ENCODE measurements at places on chromosomes 5 and 9.

DNA sequence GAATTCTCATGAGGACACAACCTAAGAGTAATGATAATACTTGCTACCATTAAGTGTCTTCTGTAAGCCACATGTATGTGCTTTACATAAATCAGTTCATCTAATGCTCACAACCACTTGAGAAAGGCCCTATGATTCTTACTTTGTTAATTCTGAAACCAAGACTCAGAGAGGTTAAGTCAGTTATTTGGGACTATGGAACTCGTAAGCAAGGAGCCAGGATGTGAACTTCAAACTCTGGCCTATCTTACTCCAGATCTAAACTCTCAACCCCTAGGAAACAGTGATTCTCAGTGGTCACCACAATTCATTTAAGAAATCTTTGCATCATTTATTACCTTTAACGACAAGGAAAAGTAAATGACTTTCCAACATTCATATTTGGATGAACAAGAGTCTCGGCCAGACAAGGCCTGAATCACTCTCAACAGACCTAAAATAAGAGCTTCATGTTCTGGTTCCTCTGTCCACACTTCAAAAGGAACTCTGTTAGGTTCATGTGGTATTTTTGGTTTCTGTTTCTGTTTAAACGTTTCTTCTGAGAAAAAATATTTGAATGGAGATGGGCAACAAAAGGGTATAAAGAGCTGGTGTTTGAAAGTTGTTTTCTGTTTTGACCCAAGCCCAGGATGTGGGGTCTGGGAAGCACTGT, 104.8 kb downstream of the LPAR1 start:
- DNase-seq: no peak

GRCh38 chr5:41878643-41879478, 8.6 kb upstream of the OXCT1 start:
- DNase-seq: no peak

GRCh38 chr5:54820346-54821134, 164.9 kb downstream of the ESM1 start:
- DNase-seq: no peak

DNA sequence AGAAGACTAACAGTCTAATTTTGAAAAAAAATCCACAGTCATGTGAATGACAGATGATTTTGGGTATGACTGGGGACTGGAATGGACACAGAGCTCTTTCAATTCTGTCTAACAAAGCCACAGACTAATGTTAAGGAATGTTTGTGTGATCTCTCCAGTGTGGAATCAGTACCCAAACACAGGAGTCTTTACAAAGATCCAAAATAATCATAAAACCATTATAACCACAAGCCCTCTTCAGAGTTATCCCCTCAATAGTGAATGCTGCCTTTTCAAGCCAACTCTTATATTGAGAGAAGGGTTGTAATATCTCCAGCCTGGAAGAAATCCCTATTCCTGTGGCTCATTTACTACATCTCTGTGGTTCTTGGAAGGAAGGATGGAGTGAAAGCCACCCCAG, 552.0 kb upstream of the CLINT1 start:
- no peak for DNase-seq

GRCh38 chr5:179224741-179225140, 120.5 kb downstream of the ADAMTS2 start:
- DNase-seq: no peak

Data from effector memory CD4-positive, alpha-beta T cell (primary cell).